AG20443 (cell line): ENCODE measurements at places on chromosomes 12 and 14.

- no peak for DNase-seq
These were observed 305.5 kb downstream of the AEBP2 start for GRCh38 chr12:19744705-19745218.

DNA sequence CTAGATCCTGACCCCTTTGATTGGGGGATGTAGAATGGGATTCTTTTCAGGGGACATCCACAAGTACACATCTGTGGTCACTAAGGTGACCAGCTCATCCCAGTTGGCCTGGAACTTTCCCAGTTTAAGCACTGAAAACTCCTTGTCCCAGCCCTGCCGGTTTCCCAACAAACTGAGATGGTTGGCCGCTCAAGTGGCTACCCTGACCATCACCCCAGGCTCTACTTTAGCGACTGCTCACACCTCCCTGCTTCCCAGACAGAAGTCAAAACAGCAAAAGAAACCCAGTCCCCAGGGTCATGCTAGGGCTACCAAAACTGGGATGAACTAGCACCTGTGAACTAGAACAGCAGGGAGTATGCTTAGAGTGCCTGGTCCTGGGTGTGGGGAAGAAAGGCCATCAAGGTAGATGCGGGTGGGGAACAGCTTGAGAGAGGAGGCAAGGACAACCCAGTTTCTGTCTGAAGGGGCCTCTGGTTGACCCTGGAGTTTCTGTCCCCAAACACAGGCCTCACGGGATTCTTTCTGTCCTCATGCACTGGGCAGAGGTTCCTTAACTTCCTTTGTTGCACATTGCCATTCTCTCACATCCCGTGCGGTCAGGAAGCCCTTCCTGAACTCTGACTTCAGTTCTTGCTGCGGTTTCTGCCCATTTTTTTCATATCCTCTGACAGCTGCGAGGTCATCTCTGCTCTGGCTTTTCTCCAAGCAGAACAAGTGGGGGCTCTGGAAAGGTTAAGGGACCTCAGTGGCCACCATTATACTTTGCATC lies 1.6 kb downstream of the LTB4R start:
- DNase-seq, result no peak

- DNase-seq, result no peak
These were observed 183.0 kb downstream of the MED13L start for GRCh38 chr12:116094475-116094874.

DNA sequence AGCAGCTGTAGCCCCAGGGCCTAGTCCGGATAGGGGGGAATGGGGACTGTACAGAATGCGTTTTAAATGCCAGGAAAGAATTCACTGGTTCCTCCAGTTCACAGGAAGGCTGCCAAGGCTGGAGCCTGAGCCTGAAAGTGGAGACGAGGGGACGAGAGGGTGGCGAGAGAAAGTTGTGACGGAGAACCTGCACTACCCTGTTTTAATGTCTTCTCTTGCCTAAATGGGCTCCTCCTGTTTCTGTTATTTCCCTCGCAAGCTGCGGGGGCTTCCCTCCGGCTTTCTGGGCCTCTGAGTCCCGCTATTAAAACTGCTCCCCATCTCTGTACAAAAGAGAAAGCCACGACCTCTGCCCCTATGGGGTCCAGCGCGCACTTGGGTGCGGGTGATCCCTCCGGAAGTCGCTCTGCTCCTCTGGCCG lies 4.5 kb downstream of the C1QL4 start:
- DNase-seq, result no peak

- no peak for DNase-seq
These were observed 144.4 kb upstream of the ARHGAP5 start for GRCh38 chr14:31932675-31933074.
